ENCODE measurements at places on chromosomes 1 and 21.
A peak's percentile ranks its signal among the peaks of the same experiment; 100 is the strongest.

- no peak for DNase-seq
Measured at GRCh38 chr1:202858331-202858730, 30.6 kb downstream of the RABIF start.

DNA sequence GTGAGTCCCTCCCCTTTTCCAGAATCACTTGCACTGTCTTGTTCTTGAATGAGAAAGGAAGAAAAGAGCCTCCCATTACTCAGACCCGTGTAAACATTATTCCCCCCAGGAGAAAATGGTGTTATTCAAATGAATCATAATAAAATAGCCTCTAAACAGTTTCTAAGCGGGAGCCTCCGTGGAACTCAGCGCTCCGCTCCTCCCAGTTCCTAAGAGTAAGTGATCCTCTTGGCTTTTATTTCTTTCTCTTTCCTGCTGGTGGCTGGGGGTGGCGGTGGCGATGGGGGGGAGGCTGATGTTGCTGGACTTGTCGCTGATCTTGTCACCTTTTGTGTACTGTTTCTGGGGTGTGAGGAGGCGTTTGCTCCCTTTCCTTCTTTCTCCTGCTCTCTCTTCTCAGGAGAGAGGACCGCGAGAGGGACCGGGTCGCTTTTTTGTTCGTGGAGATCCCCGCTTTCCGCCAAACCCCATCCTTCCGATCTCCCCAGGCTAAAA lies 781 bp downstream of the PROX1 start:
- DNase-seq, result peak; percentile 1

GRCh38 chr1:116760996-116761665 lies 6.9 kb downstream of the CD2 start:
- no peak for DNase-seq

GRCh38 chr1:174333437-174333836 lies 114.3 kb upstream of the GPR52 start:
- DNase-seq, result no peak

DNA sequence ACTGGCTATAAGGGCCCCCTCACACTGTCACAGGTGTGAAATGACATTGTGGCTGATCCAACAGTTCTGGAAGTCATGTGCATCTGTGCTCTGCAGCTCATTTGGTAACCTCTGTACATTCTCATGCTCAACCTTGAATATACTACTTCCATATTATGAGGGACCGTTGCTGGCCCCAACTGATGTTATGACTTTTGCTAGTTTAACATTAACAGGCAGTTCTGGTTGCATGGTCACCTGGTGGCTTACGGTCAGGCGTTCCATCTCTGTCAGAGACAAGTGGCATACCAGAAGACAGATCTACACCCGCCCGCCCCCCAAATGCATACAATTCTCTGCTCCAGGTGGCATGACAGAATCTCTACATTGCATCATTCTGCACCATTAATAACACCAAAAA lies 6.0 kb upstream of the DIP2A start:
- DNase-seq, result no peak

DNA sequence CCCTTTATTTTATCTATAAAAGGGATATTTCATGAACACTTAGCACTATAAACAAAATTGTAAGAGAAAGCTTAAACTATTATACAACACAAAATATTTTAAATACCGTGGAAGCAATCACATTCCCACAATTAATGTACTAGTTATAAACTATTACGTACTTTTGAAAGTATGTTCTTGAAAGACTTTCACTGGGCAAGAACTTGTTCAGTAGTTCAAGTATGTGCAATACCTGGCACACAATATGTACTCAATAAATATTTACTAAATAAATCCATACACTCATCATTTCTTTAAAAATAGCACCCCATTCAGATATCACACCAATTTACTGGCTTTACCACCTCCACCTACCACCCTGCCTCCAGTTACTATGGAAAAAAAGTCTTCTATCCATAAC lies 12.6 kb upstream of the FMO2 start:
- no peak for DNase-seq

DNA sequence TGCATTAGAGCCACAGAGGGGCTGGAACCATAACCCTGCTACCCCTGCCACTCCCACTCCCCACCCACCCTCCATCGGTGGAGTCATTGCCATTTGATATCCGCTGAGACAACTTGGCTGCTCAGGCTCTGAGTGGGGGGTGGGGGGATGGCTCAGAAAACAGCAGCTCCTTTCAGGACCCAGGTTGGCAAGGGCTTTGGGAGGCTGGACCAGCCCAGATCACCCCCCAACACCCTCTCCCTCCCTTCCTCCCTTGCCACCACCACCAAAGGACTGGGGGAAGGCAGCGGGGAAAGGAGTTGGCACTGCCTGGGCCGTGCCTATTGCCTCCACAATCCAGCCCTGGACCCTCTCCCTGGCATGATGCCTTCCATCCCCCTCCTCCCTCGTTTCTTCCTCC lies 1.7 kb downstream of the KCNJ10 start:
- DNase-seq, result no peak

DNA sequence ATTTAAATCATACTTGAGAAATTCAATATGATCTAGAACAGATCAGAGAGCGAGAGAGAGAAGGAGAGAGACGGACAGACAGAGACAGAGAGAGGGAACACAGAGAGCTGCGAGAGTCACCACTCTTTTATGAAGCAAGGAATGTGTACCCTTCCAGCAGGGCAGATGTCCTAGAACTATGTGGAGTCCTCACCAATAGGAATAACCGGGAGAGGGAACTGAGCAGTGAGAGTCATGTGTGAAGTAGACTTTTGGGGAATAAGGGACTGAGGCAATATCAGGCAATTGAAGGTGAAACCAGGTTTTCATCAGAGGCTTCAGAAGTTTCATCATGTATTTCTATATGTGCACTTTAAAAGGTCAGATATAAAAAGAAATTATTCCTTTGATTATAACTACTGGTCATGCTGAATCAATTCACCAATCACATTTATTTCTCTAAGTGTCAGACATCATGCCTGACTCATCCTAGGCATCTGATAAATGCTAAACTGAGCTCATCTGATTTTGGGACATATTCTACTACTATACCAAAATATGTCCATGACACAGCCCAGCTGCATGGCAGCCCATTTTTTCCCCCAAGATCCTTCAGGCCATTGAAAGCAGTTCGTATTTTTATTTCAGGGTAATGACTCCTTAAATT lies 22.4 kb downstream of the VTCN1 start:
- no peak for DNase-seq

DNA sequence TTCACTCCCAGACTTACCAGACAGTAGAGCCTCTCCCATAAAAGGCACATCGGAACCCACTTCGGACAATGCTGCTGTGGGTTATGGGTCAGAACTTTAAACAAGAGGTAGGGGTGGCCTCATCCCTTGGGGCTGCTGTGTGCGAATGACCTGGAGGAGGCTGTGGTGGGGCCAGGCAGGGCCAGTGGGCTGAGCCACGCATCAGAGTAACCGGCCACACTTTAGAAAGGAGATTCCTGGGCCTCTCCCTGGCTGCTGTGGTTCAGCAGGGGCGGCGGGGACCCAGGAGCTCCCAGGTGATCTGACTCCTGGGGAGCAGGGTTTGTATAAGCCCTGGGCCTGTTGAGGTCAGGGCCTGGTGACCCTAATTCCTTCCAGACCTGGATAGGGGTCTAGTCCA lies 110.2 kb upstream of the C1orf174 start:
- DNase-seq, result no peak

- DNase-seq, result no peak
Measured at GRCh38 chr1:159144571-159144970, 26.8 kb upstream of the CADM3 start.

- DNase-seq, result peak; percentile 45
Measured at GRCh38 chr1:161071886-161072371, 2.2 kb upstream of the ARHGAP30 start.

DNA sequence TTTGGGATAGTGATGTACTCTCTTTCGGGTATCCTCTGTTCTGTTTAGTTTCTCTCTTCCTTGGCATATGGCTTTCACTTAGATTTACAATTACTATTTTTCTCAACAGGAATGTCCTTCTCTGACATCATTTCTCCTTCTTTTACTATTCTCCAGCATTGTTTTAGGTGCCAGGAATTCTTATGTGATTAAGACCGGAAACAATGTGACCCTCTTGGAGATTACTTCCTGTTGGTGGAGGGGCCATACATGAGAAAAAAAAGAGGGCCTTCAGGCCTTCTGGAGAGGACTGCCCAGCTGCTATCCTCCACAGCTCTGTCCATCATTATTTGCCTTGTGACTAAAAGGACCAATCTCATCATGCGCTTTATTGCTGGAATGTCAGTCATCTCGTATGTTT lies 50.4 kb upstream of the ADAMTS5 start:
- DNase-seq, result peak; percentile 29

- no peak for DNase-seq
Measured at GRCh38 chr1:115327270-115327669, 10.8 kb downstream of the NGF start.

- no peak for DNase-seq
Measured at GRCh38 chr1:199907361-199907760, 120.1 kb upstream of the NR5A2 start.

- DNase-seq, result no peak
Measured at GRCh38 chr1:32540605-32541004, 1.4 kb downstream of the ZBTB8A start.

DNA sequence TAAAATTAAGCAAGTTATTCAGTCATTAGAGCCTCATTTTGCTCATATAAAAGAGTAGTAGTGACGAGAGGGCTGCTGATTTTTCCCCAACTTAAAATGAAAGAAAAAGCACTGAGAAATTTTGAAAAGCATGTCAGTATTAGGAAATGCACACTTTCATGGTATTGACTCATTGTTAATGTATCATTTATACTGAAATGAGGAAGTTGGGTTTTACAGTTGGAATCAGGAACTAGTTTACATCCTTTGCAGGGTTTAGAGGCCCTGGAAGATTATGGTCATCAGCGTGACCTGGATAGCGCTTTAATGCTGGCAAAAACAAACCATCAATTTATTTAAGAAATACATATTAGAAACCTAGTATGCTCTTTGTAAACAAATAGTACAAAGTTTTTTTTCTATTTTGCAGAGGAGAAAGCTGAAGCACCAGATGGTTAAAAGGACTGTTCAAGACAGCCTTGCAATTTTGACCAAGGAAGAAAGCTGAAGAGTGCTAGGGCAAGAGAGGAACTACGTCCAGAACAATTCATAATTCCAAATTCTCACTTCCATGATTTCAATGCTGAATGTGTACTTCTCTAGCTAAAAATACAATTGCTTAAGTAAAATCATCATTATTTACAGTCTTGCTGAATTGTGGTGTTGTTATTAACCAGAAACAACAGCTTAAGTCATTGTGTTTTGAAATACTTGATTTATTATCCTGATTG lies 94.8 kb upstream of the SGIP1 start:
- DNase-seq, result peak; percentile 61

DNA sequence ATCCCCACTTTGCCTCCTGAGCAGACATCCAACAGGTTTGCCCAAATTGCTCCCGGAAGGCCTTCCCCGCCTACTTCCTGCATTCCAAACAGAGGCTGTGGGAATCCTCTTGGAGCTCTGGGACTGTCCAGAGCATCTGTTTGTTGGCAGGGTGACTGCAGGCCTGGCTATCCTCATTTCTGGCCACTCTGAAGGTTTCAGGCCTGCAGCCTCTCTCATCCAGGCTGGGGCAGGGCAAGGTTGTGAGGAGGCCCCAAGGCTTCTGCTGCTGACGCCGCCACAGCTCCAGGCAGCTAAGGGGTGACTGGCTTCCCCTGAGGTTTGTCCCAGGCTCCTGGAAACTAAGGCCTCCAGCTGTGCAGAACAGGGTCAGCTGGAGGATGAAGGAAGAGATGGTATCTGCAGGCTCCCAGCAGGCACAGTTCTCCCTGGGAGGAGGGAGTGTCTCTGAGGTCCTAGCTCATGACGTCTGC lies 11.3 kb downstream of the CDK18 start:
- DNase-seq, result no peak

GRCh38 chr1:234743791-234744611 lies 134.0 kb upstream of the IRF2BP2 start:
- no peak for DNase-seq

GRCh38 chr21:37667380-37667779 lies 248.9 kb downstream of the KCNJ6 start:
- no peak for DNase-seq

GRCh38 chr1:202616355-202616915 lies 93.8 kb downstream of the SYT2 start:
- no peak for DNase-seq

DNA sequence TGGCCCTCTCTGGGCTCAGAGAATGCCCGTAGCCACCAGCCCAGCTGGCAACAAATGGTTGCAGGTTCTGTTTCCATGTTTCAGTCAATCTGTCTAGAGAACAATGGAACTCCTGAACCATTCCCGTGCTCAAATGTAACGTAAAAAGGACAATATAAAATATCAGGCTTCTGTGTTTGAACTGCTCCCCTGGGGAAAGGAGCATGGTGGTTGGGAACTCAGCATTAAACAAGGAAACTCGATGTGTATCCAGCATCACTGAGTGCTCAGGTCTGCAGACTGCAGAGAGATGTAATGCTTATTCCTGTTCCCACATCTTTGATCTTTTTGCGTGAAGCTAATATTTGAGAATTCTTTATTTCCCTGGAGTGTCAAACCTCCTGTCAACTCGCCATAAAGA lies 326.5 kb downstream of the KIF26B start:
- no peak for DNase-seq

DNA sequence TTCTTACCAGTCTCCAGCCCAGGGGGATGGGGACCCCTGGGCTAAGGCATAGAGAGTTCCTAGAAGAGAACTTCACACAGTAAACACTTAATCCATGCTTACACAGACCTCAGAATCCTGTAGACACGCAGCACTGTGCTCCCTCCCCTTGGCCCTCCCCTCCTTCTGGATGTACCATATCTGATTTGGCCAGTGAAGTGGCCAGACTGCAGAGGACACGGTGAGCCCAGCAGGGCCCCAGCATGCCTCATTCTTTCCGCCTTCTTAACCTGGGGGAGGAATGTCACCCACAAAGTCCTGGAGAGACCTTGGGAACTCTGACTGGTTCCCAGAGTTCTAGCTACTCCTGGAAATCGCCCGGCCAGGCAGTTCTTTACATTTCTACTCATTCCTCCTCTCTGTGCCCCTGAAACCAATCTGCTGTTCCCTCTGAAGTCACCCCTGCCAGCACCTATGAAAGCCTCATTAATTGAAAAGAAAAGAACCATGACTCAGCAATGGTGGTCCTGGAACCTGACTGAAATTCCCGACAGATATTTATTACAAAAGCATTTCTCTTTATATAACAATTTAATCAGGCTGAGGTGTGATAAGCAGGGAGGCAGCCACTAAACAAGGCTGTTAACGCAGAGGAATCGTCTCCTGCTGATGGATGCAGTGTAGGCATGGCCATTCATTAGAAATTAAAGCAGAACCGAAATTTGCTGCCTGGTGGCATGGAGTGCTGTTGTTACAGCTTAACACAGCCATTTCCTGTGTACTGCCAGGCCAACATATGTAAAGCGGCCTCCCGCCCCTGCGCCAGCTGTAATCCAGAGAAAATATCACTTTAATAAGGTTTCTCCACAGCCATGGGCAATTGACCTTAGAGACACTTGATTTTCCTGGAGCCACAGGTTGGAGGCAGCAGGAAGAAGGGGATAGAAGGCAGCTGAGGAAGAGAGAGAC lies 74.6 kb upstream of the KCND3 start:
- DNase-seq, result no peak
